ENCODE measurements at places on chromosomes 11 and 22.

DNA sequence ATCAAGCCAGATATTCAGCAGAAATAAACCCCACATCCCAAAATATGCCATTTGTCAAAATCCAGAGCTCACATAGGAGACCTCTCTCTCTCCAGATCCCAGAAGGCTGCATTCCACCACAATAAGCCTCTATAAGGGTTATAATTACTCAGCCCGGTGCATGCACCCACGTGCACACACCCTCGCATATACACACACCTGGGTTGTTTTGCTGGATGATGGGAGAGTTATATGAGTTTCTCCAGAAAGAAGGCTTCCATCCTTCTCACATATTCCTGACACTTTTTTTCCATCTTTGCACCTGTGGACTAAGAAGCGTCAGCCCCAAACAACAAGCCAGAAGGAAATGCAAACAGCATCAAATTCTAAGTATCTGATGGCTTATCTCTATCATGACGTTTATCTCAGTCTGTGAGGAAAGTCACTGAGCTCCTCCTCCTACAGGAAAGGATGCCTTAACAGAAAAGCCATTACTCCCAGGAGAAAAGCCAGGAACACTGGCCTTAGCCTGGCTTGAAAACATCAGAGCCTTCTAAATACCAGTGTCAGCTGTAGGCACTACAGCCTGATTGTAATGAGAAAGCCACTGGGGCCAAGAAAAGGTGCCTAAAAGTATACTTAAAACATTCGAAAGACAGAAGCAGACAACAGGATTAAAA is 253.2 kb downstream of the LARGE1 start:
- DNase-seq, result no peak

GRCh38 chr22:43532301-43533155 is 120.7 kb downstream of the MPPED1 start:
- DNase-seq, result no peak

DNA sequence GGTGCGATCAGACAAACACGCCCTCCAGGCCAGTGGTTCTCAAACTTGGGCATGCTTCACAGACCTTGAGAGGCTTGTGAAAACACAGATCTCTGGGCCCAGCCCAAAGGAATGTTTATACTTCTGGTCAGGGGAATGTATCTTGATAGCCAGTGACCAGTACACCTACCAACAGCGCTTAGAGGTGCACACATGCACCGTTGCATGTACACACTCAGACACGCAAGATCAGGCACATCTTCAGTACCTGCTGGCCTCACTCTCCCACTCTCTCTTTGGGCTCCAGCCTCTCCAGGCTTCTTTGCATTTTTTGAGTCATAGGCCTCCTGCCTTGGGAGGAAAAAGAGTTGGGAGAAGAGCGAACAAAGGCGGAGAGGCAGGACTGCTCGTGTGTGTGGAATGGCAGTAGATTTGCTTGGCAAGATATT is 11.7 kb upstream of the FXYD6 start:
- no peak for DNase-seq

- DNase-seq, result no peak
Observed at GRCh38 chr11:19018901-19019300, 41.6 kb downstream of the MRGPRX2 start.

DNA sequence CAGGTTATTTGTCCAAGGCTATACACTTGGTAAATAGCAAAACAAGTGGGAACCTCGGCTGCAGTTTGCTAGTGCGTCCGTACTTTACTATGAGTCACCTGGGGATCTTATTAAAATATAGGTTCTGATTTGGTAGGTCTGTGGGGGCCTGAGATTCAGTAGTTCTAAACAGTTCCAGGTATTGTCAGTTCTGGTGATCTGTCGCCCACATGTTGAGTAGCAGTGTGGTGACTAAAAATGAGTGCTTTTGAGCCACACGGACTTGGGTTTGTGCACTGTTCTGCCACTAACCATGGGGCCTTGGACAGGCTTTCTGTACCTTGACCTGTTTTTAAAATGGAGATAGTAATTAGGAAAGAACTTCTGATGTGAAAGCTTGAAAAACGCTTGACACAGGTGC is 15.7 kb downstream of the FBXO7 start:
- DNase-seq, result no peak

GRCh38 chr11:64341429-64341828 is 1.4 kb downstream of the CCDC88B start:
- no peak for DNase-seq

- no peak for DNase-seq
Observed at GRCh38 chr11:86621854-86622253, 50.6 kb downstream of the ME3 start.

DNA sequence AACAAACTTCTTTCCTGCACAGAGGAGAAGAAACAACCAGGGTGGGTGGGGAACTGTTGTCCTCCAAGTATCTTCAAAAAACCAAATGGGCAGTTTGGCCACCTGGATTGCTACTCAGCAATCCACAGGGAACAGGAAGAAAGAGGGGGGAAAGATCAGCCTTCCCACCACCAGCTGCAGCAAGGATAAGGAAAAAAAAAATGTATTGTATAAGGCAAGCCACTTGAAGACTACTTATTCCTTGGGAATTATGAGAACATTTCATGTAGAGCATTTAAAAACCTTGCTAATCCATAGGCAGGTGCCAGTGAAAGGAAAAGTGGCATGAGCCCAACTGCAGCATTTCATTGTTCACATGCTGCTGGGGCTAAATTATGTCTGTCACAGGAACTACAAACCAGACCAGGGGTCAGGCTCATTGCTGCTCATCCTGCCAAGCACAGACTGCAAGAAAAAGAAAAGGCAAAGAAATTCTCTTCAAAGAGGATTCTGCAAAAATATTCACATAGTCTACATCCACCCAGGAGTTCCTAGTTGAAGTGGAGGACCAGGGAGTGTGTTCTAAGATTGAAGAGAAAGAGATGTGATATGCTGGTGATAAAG is 2.2 kb downstream of the RAB30 start:
- no peak for DNase-seq

GRCh38 chr22:46829941-46830715 is 67.7 kb downstream of the TBC1D22A start:
- DNase-seq, result no peak

GRCh38 chr11:132632641-132633124 is 899.6 kb downstream of the OPCML start:
- DNase-seq, result no peak

GRCh38 chr22:21866833-21867527 is 465 bp downstream of the MAPK1 start:
- DNase-seq, result no peak

DNA sequence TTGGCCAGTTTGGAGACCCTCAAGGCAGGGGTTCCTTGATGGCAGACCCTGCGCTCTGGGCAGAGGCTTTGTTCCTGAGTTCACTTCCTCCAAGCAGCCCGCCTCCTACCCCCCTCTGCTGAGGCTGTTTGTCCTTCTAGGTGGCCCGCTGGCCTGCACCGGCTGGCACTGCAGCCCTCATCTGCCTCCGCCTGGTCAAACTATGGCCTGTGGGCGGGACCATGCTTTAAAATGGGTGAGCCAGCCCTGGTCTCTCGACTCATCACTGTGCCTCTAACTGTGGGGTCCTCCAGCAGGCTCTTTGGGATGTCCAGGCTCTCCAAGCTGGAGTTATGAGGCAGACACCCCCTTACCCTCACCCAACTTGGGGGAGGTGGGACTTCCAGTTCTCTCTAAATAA is 114.1 kb upstream of the SLC22A12 start:
- DNase-seq, result no peak

- no peak for DNase-seq
Observed at GRCh38 chr11:28767574-28767973, 659.4 kb downstream of the METTL15 start.

- DNase-seq, result no peak
Observed at GRCh38 chr11:62340269-62340901, 3.1 kb downstream of the ASRGL1 start.

DNA sequence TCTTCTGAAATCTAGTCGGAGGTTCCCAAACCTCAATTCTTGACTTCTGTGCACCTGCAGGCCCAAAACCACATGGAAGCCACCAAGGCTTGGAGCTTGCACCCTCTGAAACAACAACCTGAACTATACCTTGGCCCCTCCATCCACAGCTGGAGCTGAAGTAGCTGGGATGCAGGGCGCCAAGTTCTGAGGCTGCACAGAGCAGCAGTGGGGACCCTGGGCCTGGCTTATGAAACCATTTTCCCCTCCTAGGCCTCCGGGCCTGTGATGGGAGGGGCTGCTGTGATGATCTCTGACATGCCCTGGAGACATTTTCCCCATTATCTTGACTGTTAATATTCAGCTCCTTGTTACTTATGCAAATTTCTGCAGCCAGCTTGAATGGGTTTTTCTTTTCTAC is 38.3 kb upstream of the MMP7 start:
- DNase-seq, result no peak

DNA sequence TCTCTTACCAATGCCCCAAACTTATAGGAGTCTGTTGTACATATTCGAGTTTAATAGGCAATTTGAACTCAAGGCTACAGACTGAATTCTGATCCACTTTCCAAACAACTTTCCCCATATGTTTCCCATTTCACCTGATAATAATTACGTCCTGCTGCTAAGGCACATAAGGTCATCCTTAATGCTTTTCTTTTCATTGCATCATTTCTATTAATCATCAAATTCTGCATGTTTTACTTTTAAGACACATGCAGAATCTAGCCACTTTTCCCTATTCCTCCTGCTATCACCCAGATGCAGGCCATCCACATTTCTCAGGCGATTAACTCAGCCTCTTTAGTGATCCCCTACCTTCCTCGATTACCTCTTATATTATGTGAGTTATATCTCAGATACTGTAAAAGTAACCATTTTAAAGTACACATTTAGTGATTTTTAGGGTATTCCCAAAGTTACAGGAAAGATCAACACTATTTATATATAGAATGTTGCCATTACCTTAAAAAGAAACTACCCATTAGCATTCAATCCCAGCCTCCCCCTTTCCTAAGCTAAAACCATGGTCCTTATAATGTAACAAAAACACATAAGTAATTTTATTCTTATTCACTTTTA is 14.9 kb downstream of the XKR3 start:
- DNase-seq, result no peak

- DNase-seq, result no peak
Observed at GRCh38 chr11:61140416-61140815, 20.8 kb downstream of the VPS37C start.

GRCh38 chr11:134579724-134580609 is 167.9 kb upstream of the B3GAT1 start:
- no peak for DNase-seq

DNA sequence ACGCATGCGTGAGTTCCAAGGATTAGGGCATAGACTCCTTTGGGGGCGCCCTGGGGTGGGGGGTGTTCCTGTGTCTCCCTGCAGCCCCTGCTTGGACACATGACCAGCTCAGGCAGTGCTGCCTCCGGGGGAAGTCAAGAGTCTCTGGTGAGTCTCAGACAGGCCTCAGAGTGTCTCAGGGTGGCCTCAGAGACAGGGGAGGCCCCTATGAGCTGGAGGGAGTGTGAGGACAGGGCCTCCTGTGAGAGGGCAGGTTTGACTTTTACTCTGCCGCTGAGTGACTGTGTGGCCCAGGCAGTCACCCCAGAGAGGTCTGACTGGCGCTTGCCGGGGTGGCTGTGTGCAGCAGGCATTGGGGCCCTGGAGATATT is 41.2 kb upstream of the KCNQ1OT1 start:
- DNase-seq, result no peak

DNA sequence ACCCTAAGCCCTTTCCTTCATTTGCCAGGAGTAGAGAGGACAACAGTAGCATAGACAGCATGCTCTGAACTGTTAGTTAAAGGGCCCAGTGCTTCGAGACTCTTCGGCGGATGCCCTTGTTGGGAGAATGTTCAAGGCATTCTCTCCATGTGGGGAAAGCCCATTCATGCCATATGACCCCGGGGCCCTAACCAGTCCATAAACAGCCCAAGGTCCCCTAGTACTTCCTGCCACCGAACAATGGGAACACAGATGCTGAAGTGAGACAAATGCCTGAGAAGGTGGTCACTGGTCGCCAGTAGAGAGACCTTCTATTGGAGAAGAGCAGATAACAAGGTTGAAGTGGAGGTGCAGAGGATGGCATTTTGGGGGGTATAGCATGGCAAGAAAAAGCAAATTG is 80.7 kb downstream of the FLI1 start:
- DNase-seq, result no peak

DNA sequence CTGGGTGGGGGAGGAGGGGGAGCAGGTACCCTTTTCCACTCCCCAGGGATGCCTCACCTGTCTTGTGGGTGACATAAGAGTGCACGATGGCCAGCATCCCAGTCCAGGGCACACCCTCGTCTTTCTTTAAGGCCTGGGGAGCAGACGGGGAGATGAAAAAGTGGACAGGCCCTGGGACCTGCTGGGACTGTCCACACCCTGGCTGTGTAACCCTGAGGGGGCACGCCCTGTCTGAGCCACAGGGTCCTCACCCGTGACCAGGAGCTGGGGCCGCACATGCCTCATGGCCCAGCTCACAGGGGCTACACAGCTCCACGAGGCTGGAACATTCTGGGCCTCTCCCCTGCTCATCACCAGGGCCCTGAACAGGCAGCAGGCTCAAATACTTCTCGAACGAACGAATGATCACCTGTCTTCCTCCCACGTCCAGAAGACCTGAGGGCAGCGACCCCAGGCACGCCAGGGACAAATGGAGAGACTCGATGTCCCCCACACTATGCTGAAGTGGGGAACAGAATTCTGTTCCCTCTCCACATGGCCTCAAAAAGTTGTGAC is 123.9 kb downstream of the PHF21B start:
- no peak for DNase-seq

GRCh38 chr11:2558861-2559526 is 114.2 kb downstream of the KCNQ1 start:
- DNase-seq, result no peak

GRCh38 chr11:9574622-9575259 is 1.3 kb downstream of the WEE1 start:
- DNase-seq, result no peak

DNA sequence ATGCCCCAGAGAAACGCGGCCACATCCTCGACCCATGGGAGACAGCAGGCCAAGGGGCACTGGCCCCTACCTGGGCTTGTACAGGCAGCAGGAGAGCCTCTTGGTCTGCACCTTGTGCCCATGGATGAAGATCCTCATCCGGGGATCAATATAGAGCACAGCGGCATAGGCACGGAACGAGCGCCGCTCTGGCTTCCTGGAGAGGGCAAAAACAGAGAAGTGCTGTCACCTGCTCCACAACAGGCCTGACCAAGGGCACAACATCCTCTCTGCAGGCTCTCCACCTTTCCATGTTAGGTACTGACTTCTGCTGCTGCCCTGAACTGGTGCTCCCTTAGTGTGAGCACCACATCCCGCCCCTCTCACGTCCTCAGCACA is 27.2 kb downstream of the MORC2 start:
- DNase-seq, result no peak

GRCh38 chr11:87281496-87281895 is 243.8 kb downstream of the TMEM135 start:
- no peak for DNase-seq

GRCh38 chr22:48185071-48186055 is 1422.9 kb downstream of the TBC1D22A start:
- no peak for DNase-seq

GRCh38 chr22:39486951-39487825 is 14.9 kb upstream of the MIEF1 start:
- DNase-seq, result peak; percentile 25

GRCh38 chr11:103542851-103543250 is 433.6 kb downstream of the DYNC2H1 start:
- DNase-seq, result no peak
